ENCODE measurements at places on chromosomes 1 and 21.

DNA sequence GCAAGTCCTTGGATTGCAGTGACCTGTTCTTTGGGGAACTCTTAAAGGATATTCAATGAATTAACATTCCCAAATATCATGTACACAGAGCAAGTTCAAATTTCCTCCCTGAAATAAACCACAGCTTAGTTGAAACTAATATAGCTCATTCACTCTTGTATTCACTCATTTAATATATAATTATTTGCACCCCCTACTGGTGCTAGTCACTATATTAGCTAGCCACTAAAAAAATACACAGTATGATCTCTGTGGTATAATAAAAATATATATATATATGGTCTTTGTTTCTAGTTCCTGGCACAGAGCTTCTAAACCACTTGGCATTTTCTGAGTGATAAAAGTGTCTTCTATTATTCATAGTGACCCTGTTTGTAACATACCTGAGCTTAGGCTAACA is 177.3 kb upstream of the LYPLAL1 start:
- DNase-seq = no peak

DNA sequence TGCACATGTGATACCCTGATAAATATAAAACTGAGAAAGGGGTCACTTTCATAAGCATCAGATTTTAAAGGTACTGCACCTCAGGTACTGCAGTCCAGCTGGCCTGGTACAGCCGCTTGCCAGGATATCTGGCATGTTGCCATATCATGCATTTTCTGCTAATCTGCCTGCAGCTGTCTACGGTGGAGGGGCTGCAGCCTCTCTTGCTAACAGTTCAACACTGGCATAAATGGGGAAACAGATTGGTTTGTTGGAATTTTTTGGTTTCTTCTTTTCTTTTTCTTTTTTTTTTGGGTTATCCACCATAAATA is 71.5 kb downstream of the MIS18A start:
- DNase-seq = no peak

GRCh38 chr1:232344791-232345399 is 285.0 kb downstream of the SIPA1L2 start:
- no peak for DNase-seq

GRCh38 chr1:245172829-245173228 is 18.0 kb downstream of the KIF26B start:
- DNase-seq = no peak

GRCh38 chr1:110248746-110249145 is 38.6 kb downstream of the KCNC4 start:
- DNase-seq = no peak

Measured in transverse colon (tissue), 4 donors.